ENCODE measurements at places on chromosomes 13 and 19.

GRCh38 chr19:46452186-46452585 is 19.2 kb downstream of the PNMA8A start:
- DNase-seq = no peak

- no peak for DNase-seq
Observed at GRCh38 chr19:48969276-48970138, 4.4 kb downstream of the FTL start.

- DNase-seq = no peak
Observed at GRCh38 chr19:51926426-51926783, 867 bp upstream of the ZNF613 start.

DNA sequence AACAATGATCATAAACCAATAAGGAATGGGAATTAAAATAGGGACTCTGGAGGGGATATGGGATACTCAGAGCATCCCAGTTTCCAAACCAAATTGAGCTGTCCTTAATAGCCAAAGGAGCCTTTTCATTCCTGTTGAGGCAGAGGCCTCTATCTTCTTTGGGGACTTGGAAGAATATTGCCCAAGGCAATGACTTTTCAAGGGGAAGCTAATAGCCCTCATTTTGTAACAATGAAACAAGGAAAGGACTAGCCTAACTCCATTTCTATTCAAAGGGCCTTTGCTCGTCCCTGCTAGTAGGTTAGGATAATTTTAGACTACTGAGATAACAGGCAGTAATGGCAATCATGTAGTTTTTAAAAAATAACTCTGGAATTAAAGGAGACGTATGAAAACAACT is 789.8 kb upstream of the SLITRK5 start:
- DNase-seq = no peak

- DNase-seq = no peak
Observed at GRCh38 chr19:10660346-10660745, 6.2 kb downstream of the ILF3 start.

- no peak for DNase-seq
Observed at GRCh38 chr19:33670398-33670797, 48.6 kb downstream of the CHST8 start.

DNA sequence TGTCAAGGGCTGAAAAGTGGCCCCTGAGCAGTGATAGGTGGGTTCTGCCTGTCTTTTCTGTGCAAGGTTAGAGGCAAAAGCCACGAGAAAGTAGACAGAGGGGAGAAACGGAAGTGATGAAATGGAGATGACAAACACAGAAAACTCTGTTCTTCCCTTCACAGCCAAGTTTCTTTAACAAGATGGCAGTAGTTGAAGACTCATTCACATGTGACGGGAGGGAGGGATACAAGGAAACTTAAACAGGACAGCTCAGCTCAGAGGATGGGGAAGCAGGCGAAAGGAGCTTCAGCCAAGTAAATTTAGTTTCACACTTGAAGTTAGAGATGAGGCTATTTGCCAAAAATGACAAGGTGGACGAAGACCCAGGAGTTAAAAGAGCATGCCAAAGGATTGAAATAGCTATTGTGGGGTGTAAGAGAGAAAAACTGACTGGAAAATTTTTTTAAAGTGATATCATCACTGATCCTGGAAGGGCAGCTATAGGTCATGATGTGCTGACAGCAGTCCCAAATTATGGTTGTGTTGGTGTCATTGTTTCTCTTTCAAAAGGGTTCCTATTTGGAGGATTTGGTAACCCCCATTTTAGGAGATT is 347.9 kb downstream of the EFNB2 start:
- DNase-seq = no peak

GRCh38 chr13:111315347-111315995 is 5.0 kb upstream of the TEX29 start:
- DNase-seq = no peak

- no peak for DNase-seq
Observed at GRCh38 chr13:63463782-63464610, 2048.3 kb upstream of the PCDH20 start.

GRCh38 chr13:110775576-110775975 is 62.1 kb downstream of the ING1 start:
- no peak for DNase-seq
